ENCODE measurements at places on chromosomes 5 and 9. TPM values are rescaled to one million over a fixed set of nuclear protein-coding genes. Genes with fewer than 3 reads are reported as not detected.

DNA sequence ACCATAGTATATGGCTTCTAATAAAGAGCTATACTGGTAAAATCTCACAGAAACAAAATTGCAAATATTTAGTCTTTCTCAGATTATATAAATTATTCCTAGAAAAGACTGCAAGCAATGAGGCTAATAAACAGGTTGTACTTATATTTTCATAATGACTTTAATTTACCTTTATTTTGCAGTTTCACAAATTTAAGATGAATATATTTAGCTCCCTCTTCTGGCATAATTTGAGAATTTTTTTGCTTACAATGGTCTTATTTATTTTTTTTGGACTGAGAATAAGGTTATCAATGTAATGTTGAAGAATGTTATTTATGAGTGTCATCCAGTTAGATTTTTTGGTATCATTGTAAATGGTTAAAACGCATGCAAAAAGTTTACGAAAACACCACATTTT lies 56.7 kb downstream of the PIK3R1 start:
- no peak overlapping the region for H3K4me3 ChIP-seq
- no peak for DNase-seq
- H3K4me1 ChIP-seq, result peaks cover 84% of the 10 kb centered on the region
- H3K27me3 ChIP-seq, result no peaks in the 10 kb centered on the region
- H3K36me3 ChIP-seq, result peaks cover 27% of the 10 kb centered on the region
- H3K27ac ChIP-seq, result no peak overlapping the region

EIF4EBP3 gene
- 11.6 TPM for total RNA-seq

DNA sequence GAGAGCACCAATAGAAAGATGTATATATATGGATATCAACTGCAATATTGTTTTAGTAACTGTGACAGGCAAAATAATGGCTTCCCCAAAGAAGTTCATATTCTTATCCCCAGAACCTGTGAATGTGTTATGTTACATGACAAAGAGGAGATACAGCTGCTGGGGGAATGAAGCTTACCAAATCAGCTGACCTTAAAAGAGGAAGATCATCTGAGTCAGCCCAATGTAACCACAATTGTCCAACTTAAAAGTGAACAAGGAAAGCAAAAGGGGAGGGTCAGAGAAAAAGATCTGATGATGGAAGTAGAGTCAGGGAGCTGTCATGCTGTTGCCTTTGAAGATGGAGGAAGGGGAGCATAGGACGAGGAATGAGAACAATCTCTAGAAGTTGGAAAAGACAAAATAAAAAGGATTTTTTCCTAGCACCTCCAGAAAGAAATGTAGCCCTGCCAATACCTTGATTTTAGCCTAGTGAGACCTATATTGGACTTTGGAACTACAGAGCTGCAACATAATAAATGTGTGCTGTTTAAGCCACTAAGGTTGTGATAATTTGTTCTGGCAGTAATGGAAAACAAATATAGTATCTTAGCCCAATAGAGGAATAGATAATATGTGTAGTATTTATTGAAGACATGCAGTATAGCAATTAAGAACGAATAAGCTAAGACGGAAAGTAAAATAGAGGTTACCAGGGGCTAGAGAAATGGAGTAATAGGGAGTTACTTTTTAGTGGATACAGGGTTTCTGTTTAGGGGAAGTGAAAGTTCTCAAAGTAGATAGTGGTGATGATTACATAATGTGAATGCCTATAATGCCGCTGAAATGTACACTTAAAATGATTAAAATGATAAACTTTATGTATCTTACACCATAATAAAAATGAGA lies 115.9 kb downstream of the PIK3R1 start:
- no peak overlapping the region for H3K4me3 ChIP-seq
- no peaks in the 10 kb centered on the region for H3K36me3 ChIP-seq
- peaks cover 10% of the 10 kb centered on the region for H3K4me1 ChIP-seq
- no peak for DNase-seq
- H3K27me3 ChIP-seq, result peaks cover 6% of the 10 kb centered on the region

DNA sequence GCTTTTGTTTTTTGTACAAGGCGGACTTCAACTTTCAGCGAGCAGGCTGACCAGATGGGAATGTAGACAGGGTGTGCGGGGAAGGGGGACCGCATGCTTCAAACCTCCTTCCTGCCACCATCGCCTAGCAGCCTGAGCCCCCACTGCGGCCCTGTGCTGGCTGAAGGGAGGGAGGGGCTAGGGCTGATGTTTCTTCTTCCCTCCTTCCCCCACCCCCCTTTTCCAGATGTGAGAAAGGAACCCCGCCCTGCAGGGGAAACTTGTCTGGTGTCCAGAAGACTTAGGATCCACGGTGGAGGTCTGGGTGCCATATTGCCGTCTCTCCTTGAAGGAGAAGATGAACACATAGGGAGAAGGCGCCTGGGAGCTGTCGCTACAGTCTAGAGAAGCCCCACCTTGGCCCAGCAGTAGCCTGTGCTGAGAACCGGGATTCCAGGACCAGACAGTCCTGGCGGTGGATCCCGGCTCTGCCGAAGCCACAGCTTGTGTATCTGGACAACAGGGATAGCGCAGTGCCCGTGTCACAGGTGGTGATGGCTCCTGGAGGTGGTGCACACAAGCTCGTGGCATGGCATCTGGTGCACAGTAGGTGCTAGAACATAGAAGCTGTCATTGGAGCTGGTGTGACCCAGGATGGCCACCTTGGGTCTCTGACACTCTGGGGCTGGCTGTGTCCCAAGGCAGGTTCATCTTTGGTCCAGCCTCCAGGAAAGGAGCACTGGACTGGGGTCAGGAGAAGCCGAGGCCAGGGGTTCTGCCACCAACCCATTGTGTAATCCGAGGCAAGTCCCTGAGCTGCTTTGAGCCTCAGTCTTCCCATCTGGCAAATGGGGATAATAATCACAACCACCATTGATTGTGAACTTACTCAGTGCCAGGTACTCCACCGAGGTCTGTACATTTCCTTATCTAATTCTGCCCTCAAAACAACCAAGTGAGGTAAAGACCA lies 205.6 kb downstream of the C9orf50 start:
- no peaks in the 10 kb centered on the region for H3K27me3 ChIP-seq
- H3K4me3 ChIP-seq, result no peak overlapping the region
- DNase-seq, result no peak
- H3K27ac ChIP-seq, result no peak overlapping the region
- peaks cover 7% of the 10 kb centered on the region for H3K36me3 ChIP-seq

FOXD4L3 gene
- not detected for total RNA-seq

DNA sequence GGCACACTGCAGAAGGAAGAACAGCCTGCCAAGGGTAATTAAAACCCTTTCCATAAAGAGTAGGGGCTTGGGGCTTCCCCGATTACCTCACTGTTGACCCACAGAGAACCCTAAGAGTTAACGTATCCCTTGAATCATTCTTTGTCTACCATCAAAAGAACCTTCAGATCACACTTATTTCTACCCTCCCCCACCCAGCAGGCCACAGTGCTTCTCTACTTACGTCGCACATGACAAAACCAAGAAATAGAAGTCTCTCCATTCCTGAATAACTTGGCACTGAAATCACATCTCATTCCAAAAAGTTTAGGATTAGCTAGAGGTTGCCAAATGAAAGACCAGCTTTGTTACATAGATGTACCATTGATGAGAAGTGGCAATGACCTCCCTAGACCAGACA lies 268.7 kb upstream of the GAS1 start:
- no peak for DNase-seq
- H3K4me1 ChIP-seq, result no peaks in the 10 kb centered on the region
- no peak overlapping the region for H3K4me3 ChIP-seq
- H3K27ac ChIP-seq, result no peak overlapping the region

ZNF169 gene
- 5.3 TPM for total RNA-seq

GRCh38 chr9:127968700-127969383 lies 11.9 kb downstream of the EEIG1 start:
- H3K27me3 ChIP-seq, result no peaks in the 10 kb centered on the region
- H3K4me3 ChIP-seq, result peak overlapping the region; percentile 74
- H3K27ac ChIP-seq, result peak overlapping the region; percentile 93
- DNase-seq, result no peak
- peaks cover 36% of the 10 kb centered on the region for H3K36me3 ChIP-seq

DNA sequence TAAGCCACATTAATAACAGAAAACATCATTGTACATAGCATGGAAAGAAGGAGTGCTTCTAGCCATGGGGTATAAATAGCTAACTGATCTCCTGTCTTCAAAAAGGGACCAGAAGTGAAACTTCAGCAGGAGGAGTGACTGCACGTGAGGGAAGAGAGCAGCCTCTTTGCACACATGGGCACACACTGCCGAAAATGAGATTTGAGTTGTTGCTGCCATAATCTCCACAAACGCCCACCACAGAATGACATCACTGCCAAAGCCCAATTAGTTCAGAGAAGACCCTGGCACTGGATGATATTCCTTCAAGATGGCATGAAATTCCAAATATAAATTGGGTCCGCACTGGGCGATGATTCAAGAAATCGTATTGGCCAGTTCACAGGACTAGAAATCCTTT lies 238.9 kb upstream of the NR4A3 start:
- no peaks in the 10 kb centered on the region for H3K4me1 ChIP-seq
- H3K36me3 ChIP-seq, result no peaks in the 10 kb centered on the region
- DNase-seq, result no peak
- no peak overlapping the region for H3K27ac ChIP-seq

- H3K4me1 ChIP-seq, result no peaks in the 10 kb centered on the region
- no peak overlapping the region for H3K4me3 ChIP-seq
- H3K27ac ChIP-seq, result no peak overlapping the region
- H3K36me3 ChIP-seq, result no peaks in the 10 kb centered on the region
These were observed 17.2 kb upstream of the SPZ1 start for GRCh38 chr5:80302636-80303035.

DNA sequence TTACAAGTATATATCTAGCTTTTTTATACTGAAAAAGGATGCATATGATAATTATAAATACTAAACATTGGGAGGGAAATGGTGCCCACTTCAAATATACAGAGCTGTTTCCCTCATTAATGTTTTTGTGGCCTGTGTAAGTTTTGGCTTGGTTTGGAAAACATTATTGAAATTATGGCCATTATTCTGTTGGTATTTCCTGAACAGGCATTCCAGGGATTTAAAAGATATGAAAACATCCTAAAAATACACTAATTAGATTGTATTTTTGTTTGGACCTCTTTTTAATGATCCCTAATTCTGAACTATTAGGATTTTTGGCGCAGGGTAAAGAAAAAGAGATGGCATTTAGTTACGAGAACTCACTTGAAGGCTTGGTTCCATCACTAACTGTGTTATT lies 50.9 kb downstream of the CLINT1 start:
- no peak overlapping the region for H3K4me3 ChIP-seq
- no peak for DNase-seq
- H3K27ac ChIP-seq, result no peak overlapping the region
- H3K36me3 ChIP-seq, result peaks cover 47% of the 10 kb centered on the region
- no peaks in the 10 kb centered on the region for H3K4me1 ChIP-seq

- DNase-seq, result peak; percentile 53
- H3K36me3 ChIP-seq, result no peaks in the 10 kb centered on the region
- no peaks in the 10 kb centered on the region for H3K4me1 ChIP-seq
- peaks cover 9% of the 10 kb centered on the region for H3K27me3 ChIP-seq
These were observed 132.2 kb downstream of the FBXO4 start for GRCh38 chr5:42057254-42057690.

DNA sequence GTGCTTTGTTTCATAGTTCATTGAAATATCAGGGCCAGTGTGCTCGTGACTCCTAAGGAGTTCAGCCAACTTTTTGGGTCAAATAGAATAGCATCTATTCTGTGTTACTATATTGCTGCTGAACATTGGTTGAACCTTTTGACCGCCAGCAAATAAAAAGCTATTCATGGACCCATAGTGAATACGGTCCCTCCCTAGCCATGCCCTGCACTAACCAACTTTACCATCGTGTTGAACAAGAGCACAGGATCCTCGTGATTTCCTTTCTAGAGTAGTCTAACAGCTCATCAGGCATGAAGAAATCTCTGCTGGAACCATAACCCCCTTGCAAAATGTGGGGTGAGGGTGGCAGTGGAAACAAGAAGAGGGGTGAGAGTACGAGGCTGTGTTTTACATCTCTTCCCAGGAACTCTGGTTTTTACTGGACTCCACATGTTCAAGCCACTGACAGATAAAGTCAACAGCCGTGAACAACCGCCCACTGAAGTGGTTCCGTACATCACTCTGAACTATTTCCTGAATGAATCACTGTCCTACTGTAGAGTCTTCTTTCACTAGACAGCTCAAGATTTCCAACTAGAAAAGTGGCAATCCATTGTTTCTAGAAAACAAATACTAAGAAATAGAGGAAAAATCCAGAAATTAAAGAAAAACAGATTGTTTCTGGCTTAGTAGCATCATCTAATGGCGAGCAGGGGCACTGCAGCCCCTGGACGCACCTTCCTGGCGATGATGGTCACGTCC lies 70.1 kb upstream of the SPATA31E1 start:
- DNase-seq, result no peak
- no peak overlapping the region for H3K27ac ChIP-seq
- peaks cover 15% of the 10 kb centered on the region for H3K27me3 ChIP-seq
- no peak overlapping the region for H3K4me3 ChIP-seq
- H3K4me1 ChIP-seq, result peaks cover 23% of the 10 kb centered on the region

GAPVD1 gene
- total RNA-seq, result 49.6 TPM
